Right ventricle myocardium inferior (tissue), 1 donor: ENCODE measurements at places on chromosomes 5 and 9. TPM values are rescaled to one million over a fixed set of nuclear protein-coding genes. Genes with fewer than 3 reads are reported as not detected.

The KIF4B gene
- not detected for total RNA-seq

The DBH gene
- not detected for total RNA-seq

The ARID3C gene
- not detected for total RNA-seq

The IL17B gene
- total RNA-seq = not detected

The FST gene
- 10.6 TPM for total RNA-seq

The ADAMTSL2 gene
- total RNA-seq = 9.5 TPM

The PCDHAC2 gene
- 0.30 TPM for total RNA-seq

The LEAP2 gene
- 1.1 TPM for total RNA-seq

The KIF12 gene
- total RNA-seq = not detected

The ABO gene
- 1.5 TPM for total RNA-seq

The ANKRD55 gene
- total RNA-seq = not detected

The RABL6 gene
- total RNA-seq = 69.5 TPM

The INSL6 gene
- total RNA-seq = not detected

The ADGRD2 gene
- total RNA-seq = not detected
